Subcutaneous preadipocyte (primary cell): ENCODE measurements at places on chromosomes 6 and 20. TPM values are rescaled to one million over a fixed set of nuclear protein-coding genes. Genes with fewer than 3 reads are reported as not detected.

EYA4 gene
- 0.73 and 10.4 TPM in 2 replicates for total RNA-seq

TRERF1 gene
- 6.6 and 10.0 TPM in 2 replicates for total RNA-seq

DEFB124 gene
- not detected in 2 replicates for total RNA-seq

RGS17 gene
- 26.1 and 28.9 TPM in 2 replicates for total RNA-seq

CCR6 gene
- not detected in 2 replicates for total RNA-seq

POLR1C gene
- total RNA-seq = 47.5 and 51.8 TPM in 2 replicates

HTR1E gene
- total RNA-seq = not detected in 2 replicates

GHRH gene
- not detected in 2 replicates for total RNA-seq

ULBP2 gene
- total RNA-seq = 1.5 and 2.2 TPM in 2 replicates

C4B gene
- 1.4 and 1.5 TPM in 2 replicates for total RNA-seq

SLC23A2 gene
- 14.0 and 19.0 TPM in 2 replicates for total RNA-seq

MACROD2 gene
- total RNA-seq = 0.78 TPM in 1 of 2 replicates, not detected in the other

SLC22A7 gene
- not detected in 2 replicates for total RNA-seq

NCOA5 gene
- 12.9 and 20.7 TPM in 2 replicates for total RNA-seq

CYB5R4 gene
- total RNA-seq = 5.1 and 6.6 TPM in 2 replicates

C6orf163 gene
- total RNA-seq = 2.7 and 2.9 TPM in 2 replicates

RIPPLY2 gene
- under 0.01 and 1.4 TPM in 2 replicates for total RNA-seq

SNAP25 gene
- total RNA-seq = under 0.01 and 4.5 TPM in 2 replicates

ZDHHC14 gene
- 3.3 and 4.1 TPM in 2 replicates for total RNA-seq

PEX7 gene
- 5.5 and 6.8 TPM in 2 replicates for total RNA-seq

MUCL3 gene
- not detected in 2 replicates for total RNA-seq

MOXD1 gene
- 14.3 and 43.4 TPM in 2 replicates for total RNA-seq

CTCFL gene
- total RNA-seq = not detected in 2 replicates

ME1 gene
- total RNA-seq = 14.3 and 23.5 TPM in 2 replicates

IL22RA2 gene
- total RNA-seq = not detected in 2 replicates

C6orf58 gene
- 0.20 TPM in 1 of 2 replicates, not detected in the other for total RNA-seq

EBF4 gene
- total RNA-seq = 0.37 TPM in 1 of 2 replicates, not detected in the other

PROKR2 gene
- total RNA-seq = not detected in 2 replicates

C6orf15 gene
- total RNA-seq = not detected in 2 replicates

BMP5 gene
- total RNA-seq = under 0.01 and 0.37 TPM in 2 replicates

PPIL6 gene
- total RNA-seq = 4.3 and 5.5 TPM in 2 replicates

AKAP12 gene
- total RNA-seq = 133 and 254 TPM in 2 replicates

SFTA2 gene
- total RNA-seq = not detected in 2 replicates

SLC26A8 gene
- under 0.01 TPM in 1 of 2 replicates, not detected in the other for total RNA-seq

RTN4IP1 gene
- 5.5 and 8.4 TPM in 2 replicates for total RNA-seq

NUDT3 gene
- 25.0 and 31.7 TPM in 2 replicates for total RNA-seq

SRC gene
- 16.2 and 19.2 TPM in 2 replicates for total RNA-seq

L3MBTL3 gene
- total RNA-seq = 4.4 and 6.3 TPM in 2 replicates
